ENCODE measurements at places on chromosomes 6 and 20.

DNA sequence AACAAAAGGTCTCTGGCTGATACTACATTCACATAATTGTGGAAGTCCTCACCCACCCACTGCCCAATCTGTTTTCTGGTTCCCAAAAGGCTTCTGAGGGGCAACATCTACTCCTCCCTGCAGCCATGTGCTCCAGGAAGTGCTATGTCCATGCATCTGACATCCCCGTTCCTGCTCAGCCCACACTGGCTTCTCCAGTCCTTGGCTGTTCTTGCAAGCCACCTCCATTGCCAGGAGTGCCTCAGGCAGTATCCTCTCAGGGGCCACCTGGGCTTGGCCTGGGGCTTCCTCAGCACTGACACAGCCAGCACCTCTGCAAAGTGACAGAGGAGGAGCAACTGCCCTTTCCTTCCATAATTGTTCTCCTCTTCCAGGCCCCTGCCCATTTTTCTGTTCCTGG, 18.3 kb downstream of the ARHGAP18 start:
- no peak for DNase-seq

- no peak for DNase-seq
Observed at GRCh38 chr6:46251583-46252339, 81.0 kb upstream of the ENPP5 start.

- no peak for DNase-seq
Observed at GRCh38 chr6:106448000-106448426, 87.5 kb downstream of the CRYBG1 start.

DNA sequence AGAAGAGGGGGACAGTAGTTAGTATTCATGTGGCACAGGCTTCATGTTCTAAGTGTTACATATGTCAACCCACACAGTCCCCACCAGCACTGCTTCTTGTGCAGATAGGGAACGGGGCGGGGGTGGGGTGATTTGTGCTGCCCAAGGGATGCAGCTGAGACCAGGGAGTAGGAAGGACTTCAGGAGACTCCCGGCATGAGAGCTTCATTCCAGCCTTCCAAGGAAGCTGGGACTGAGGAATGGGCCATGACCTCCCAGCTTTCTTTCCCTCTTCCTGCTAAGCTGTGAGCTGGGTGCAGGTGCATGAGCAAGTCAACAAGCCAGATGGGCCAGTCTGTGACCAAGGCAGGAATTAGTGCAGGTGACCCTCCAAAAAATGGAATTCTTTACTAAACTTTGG, 9.2 kb downstream of the BEND3 start:
- no peak for DNase-seq

GRCh38 chr6:83221889-83222479, 28.8 kb downstream of the RWDD2A start:
- peak; percentile 45 for DNase-seq

- peak; percentile 34 for DNase-seq
Observed at GRCh38 chr20:18738055-18738454, 75.5 kb upstream of the SCP2D1 start.

DNA sequence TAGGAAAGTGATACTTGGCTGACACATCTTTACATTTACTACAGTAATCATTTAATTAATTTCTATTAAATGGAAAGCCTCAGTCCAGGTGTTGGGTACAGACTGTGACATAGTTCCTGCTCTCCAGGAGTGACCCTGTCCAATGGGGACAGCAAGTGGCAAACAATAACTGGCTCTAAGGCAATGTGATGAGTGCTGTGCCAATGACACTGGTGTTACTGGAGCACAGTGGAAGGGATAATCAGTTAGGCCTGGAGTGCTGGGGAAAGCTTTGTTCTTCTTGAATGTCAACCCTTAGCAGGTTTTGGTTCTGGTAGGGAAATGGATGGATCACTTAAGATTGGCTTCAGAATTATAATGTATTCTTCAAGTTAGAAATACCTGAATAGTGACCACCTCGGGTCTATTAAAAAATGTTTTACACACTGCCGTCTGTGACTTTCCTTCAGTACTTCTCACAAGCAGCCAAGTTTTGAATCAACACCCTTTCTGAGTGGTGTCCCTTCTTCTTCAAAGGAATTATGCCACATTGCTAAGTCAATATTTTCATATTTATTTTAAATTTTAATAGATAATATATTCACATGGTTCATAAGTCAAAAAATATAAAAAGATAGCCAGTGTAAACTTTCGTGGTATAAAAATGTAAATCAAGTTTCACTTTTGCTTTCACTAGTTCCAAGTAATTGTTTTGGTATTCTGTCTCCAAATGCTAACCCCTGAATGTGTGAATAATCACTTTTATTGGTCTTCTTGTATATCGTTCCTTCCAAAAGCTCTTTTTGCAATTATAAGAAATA, 9.6 kb downstream of the CMTR1 start:
- no peak for DNase-seq

DNA sequence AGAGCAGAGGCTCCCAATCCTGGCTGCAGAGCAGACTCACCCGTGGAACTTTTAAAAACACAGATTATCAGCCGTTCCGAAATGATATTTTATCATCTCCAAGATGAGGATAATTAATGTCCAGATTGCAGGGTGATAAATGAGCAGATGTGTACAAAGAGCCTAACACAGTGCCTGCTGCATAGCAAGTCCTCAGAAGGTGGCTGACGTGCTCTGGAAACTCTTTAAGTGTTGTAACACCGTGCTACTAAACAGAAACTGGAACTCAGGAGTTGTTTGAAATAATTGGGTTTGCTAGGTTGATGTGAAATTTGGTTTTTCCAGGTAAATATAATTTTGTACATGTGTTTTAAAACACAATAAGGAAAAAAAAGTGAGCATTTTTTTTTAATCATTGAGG, 118.0 kb downstream of the ARMC2 start:
- no peak for DNase-seq

GRCh38 chr20:48458601-48459385, 369.0 kb downstream of the PREX1 start:
- no peak for DNase-seq

- DNase-seq = no peak
Observed at GRCh38 chr6:20608356-20608755, 74.1 kb downstream of the CDKAL1 start.

- no peak for DNase-seq
Observed at GRCh38 chr6:33329058-33329457, 11.5 kb upstream of the ZBTB22 start.

DNA sequence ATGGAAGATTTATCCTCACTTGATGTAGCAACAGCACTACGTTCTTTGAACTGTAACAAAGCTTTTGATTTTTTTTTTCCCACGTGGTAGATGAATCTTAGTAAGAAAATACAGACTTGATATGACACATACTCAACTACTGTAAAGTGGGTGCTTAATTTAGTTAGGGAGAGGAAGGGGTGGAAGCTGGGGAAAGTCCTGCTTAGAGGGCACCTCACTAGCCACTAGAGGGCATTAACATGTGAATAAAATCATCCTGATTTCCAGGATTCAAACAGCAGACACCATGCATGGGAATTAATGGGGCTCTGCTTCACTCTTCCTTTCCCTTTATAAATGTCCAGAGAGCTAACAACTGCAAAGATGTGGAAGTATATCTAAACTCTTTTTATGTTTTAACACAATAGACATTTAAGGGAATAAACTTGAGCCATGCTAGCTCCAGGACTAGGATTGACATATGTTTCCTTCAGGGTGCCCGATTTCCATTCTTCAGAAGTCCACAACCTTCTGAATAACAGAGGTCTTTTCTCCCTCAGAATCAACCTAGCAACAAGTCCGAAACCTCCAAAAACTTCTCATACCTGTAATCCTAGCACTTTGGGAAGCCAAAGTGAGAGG, 250.1 kb downstream of the ATXN1 start:
- peak; percentile 54 for DNase-seq

- no peak for DNase-seq
Observed at GRCh38 chr6:16694781-16695578, 66.3 kb downstream of the ATXN1 start.

GRCh38 chr6:39053016-39053624, 4.5 kb downstream of the GLP1R start:
- DNase-seq = no peak

DNA sequence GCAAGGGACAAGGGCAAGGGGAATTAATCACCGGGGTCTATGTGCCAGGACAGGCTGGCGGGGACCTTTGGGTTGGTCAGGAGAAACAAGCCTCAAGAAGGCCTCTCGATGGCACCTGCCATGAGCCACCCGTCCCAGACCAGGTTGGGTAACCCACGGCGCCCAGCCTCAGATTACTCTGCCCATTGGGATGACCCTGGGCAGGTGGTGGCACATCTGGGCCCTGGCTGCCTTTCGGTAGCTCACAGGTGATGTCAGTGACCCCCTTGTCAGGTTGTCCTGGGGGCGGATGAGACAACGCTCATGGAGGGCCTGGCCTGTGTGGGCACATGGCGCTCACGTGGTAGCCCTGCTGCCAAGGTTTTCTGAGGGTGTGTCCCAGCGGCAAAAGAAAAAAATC, 152.2 kb downstream of the SYCP2 start:
- no peak for DNase-seq

GRCh38 chr6:36926708-36927513, 27.6 kb upstream of the PI16 start:
- DNase-seq = no peak

DNA sequence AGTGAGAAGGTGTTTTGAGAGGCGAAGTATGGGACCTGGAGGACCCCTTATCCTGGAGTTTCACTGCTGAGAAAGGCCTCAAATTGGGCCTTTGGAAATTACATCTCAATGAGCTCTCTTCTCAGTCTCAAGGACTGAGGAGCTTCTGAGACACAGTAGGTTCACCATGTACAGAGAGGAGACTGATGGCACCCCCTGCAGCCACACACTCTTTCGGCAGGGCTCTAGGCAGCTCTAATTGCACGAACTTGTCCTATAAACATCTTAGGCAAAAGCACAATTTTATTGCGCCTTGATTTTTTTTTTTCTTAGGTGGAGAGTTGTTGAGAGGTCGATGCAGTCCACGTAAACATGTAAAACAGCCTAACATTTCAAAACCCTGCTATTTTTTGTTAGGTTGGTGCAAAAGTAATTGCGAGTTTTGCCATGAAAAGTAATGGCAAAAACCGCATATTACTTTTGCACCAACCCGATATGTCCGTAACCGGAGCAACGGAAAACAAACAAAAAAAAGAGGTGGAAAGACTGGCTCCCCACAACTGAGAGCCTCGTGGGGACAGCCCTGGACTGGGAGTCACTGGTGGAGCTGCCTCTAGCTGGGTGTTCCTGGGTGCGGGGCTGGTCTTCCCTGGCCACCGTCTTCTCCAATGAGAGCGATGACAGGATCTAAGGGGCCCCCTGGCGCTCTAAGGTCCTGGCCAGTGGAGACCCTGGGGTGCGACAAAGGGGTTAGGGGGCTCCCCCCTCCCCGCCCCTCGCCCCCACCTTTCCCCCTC, 84.0 kb upstream of the EYA2 start:
- no peak for DNase-seq

DNA sequence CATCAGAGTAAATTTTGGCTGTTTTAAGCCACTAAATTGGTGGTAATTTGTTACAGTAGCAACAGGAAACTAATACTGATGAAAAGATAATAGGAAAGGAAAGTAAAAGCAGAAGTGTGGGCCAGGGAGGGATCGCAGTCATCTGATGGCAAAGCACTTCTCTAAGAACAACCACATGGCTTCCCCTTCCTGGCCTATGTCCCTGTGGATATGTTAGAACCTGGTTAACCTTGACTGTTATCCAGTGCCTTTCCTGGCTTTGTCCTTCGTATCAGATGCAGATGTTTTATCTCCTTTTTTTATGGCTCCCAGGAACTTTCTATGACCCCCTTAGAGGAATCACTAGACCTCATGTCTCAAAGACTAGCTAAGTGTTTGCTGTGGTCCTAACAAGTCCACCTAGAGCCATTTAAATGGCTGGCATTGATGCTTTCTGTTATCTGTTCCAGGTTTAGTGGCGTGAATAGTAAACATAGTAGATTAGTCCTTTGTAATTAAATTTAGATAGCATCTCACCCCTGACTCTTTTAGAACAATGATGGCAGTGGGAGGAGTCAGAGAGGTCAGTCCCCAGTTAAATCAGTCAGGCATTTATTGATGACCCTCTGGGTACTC, 79.2 kb upstream of the PHACTR2 start:
- no peak for DNase-seq

DNA sequence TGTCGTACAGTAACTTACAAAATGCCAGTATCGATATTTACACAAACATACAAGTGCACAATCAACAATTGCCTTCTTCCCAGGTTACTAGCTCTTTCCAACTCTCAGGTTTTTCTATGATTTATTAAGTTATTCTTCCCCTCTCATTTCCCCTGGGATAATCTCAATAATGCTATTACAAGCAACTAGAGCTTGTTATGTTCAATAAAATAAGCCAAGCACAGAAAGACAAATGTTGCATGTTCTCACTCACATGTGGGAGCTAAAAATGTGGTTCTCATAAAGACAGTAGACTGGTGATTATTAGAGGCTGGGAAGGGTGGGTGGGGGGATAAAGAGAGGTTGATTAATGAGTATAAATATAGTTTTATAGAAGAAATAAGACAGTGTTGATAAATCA, 577.1 kb downstream of the HACE1 start:
- no peak for DNase-seq

- DNase-seq = no peak
Observed at GRCh38 chr20:12916699-12917098, 92.1 kb upstream of the SPTLC3 start.

- no peak for DNase-seq
Observed at GRCh38 chr6:38149531-38149930, 330.0 kb downstream of the ZFAND3 start.

GRCh38 chr20:63057171-63058117, 50.7 kb upstream of the BHLHE23 start:
- DNase-seq = no peak

All from HCEC 1CT (cell line).